ENCODE measurements at places on chromosomes 13 and 19.

GRCh38 chr13:55869648-55870047 is 1271.1 kb upstream of the PRR20A start:
- no peak for DNase-seq

DNA sequence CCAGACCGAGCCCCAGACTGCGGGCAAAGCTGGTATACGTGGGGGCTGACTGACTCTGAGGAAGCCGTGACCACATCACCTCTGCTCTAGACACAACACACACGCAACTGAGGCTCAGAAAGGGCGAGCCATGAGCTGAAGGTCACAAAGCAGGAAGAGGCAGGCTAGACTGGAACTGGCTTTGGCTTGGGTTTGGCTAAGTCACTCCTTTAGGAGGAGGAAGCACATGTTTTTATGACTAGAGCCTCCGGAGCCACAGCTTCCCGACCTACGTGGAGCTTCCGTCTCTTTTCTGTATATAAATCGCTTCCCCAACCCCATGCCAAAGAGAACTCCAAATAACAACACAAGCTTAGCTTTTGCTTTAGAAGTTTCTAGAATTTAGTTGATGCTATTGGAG is 48.0 kb downstream of the RFX2 start:
- DNase-seq: no peak

- DNase-seq: peak; percentile 19
Observed at GRCh38 chr13:90709319-90709718, 638.2 kb upstream of the MIR17HG start.

DNA sequence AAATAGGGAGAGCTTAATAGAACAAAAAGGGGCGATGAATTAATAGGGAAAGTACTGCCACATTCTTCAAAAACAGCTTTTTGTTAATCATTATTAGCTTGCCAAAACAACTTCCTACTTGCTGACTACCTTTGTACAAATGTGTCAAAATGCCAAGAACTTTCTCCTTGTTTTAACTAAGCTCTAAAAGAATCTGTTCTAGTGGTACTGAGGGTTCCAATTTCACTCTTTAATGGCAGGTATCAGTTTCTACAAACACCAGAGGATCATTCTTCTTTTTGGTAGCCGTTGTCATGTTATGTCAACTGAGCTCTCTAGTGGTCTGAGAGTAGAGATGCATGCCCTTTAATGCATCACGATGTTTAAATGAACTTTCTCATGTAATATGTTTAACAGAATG is 29.4 kb upstream of the FBXL3 start:
- DNase-seq: no peak

- no peak for DNase-seq
Observed at GRCh38 chr13:97574926-97575325, 141.0 kb downstream of the RAP2A start.

GRCh38 chr13:23516190-23516589 is 54.0 kb upstream of the TNFRSF19 start:
- DNase-seq: no peak
